Activated naive CD8-positive, alpha-beta T cell treated with anti-CD3 and anti-CD28 coated beads, Interleukin-2, amount 50 U/mL, for 24 hours (primary cell): ENCODE measurements at places on chromosomes 5 and 9.

DNA sequence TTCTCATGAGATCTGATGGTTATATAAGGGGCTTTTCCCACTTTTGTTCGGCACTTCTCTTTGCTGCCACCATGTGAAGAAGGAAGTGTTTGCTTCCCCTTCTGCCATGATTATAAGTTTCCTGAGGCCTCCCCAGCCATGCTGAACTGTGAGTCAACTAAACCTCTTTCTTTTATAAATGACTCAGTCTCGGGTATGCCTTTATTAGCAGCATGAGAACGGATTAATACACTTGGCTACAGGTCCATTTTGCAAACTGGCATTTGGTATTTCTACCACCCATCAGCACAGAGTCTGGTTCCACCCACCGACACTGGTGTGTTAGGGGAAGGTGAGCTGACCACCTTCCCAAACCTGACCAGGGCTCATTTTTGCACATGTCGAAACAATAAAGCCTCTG, 47.9 kb upstream of the RARS1 start:
- no peak overlapping the region for H3K27ac ChIP-seq
- peaks cover 3% of the 10 kb centered on the region for H3K4me1 ChIP-seq
- H3K36me3 ChIP-seq = no peaks in the 10 kb centered on the region
- no peak overlapping the region for H3K4me3 ChIP-seq

GRCh38 chr9:133861086-133861485, 122.9 kb upstream of the SARDH start:
- H3K36me3 ChIP-seq = no peaks in the 10 kb centered on the region
- no peaks in the 10 kb centered on the region for H3K4me1 ChIP-seq
- H3K27ac ChIP-seq = no peak overlapping the region
- no peak overlapping the region for H3K4me3 ChIP-seq

- H3K4me3 ChIP-seq = no peak overlapping the region
- DNase-seq = no peak
- H3K36me3 ChIP-seq = no peaks in the 10 kb centered on the region
- no peaks in the 10 kb centered on the region for H3K4me1 ChIP-seq
- no peak overlapping the region for H3K27ac ChIP-seq
These were observed 439.0 kb downstream of the CSNK1G3 start for GRCh38 chr5:123950701-123951581.

- no peak for DNase-seq
- no peaks in the 10 kb centered on the region for H3K4me1 ChIP-seq
- H3K27ac ChIP-seq = no peak overlapping the region
- H3K36me3 ChIP-seq = no peaks in the 10 kb centered on the region
- peaks cover 7% of the 10 kb centered on the region for H3K27me3 ChIP-seq
These were observed 145.0 kb downstream of the ZNF462 start for GRCh38 chr9:107008011-107008410.

- no peak for DNase-seq
- peaks cover 29% of the 10 kb centered on the region for H3K36me3 ChIP-seq
- H3K4me1 ChIP-seq = peaks cover 3% of the 10 kb centered on the region
- H3K27ac ChIP-seq = no peak overlapping the region
- H3K4me3 ChIP-seq = no peak overlapping the region
These were observed 98.4 kb downstream of the SCAMP1 start for GRCh38 chr5:78458843-78459242.

- no peak for DNase-seq
- no peak overlapping the region for H3K27ac ChIP-seq
- no peak overlapping the region for H3K4me3 ChIP-seq
These were observed 134.3 kb upstream of the ICE1 start for GRCh38 chr5:5288201-5288600.

DNA sequence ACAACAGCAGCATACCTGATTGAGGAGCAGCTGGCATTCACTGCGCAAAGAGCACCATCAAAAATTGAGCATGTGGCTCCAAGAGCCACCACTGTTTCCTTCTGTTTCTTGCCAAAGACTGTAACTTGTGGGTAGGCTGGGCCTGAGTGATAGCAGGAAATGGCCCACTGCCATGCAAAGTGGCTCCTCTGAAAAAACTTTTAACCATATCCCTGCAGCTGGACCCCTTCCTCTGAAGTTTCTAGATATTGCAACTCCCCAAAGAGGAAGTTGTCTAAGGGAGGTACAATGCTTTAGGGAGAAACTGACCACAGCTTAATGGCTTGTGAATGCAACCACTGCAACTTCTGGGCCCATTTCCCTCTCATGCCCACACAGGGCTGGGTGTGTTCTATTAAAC, 355.4 kb upstream of the PDE4D start:
- H3K36me3 ChIP-seq = no peaks in the 10 kb centered on the region
- no peaks in the 10 kb centered on the region for H3K27me3 ChIP-seq
- H3K27ac ChIP-seq = no peak overlapping the region
- DNase-seq = no peak
- no peaks in the 10 kb centered on the region for H3K4me1 ChIP-seq
